ENCODE measurements at places on chromosomes 5 and 9. TPM values are rescaled to one million over a fixed set of nuclear protein-coding genes. Genes with fewer than 3 reads are reported as not detected.

- DNase-seq, result no peak
These were observed 218.4 kb downstream of the ACTL7B start for GRCh38 chr9:108637340-108637739.

ADCY2 gene
- total RNA-seq, result not detected

DNA sequence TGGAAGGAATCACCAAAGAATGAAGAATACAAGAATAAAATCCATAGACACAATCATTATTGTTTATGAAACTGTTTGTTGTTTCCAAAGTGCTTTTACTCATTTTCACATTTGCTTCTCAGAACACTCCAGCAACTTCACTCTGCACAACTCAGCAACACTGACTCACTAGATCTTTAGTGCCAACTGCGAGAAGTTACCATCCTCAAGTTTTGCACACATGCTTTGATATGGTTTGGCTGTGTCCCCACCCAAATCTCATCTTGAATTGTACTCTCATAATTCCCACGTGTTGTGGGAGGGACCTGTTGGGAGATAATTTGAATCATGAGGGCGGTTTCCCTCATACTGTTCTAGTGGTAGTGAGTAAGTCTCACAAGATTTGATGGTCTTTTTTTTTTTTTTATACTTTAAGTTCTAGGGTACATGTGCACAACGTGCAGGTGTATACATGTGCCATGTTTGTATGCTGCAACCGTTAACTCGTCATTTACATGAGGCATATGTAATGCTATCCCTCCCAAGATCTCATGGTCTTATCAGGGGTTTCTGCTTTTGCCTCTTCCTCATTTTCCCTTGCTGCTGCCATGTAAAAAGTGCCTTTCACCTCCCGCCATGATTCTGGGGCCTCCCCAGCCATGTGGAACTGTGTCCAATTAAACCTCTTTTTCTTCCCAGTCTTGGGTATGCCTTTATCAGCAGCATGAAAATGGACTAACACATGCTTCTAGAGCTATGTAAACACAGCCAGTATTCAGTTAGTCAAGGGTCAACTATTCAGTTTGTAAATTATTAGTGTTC lies 36.9 kb downstream of the CLINT1 start:
- DNase-seq, result peak; percentile 6

- no peak for DNase-seq
These were observed at the start of gene NRARP for GRCh38 chr9:137302118-137302448. Gene NRARP (minus strand): TSS chr9:137302271. CDS start chr9:137301928, 343 bp downstream.

ABO gene
- not detected for total RNA-seq

ACER2 gene
- total RNA-seq, result 0.96 TPM

- no peak for DNase-seq
These were observed 103.8 kb upstream of the SMC2 start for GRCh38 chr9:103990311-103990710.

GRCh38 chr9:119453490-119453911 lies 84.3 kb upstream of the BRINP1 start:
- peak; percentile 14 for DNase-seq

CCDC171 gene
- 0.66 TPM for total RNA-seq

- peak; percentile 30 for DNase-seq
These were observed 38.4 kb downstream of the PRRX2 start for GRCh38 chr9:129703667-129704355.

PTGES gene
- total RNA-seq, result 1.0 TPM

Measured in M059J (cell line).